ENCODE measurements at places on chromosomes 4 and X. TPM values are rescaled to one million over a fixed set of nuclear protein-coding genes. Genes with fewer than 3 reads are reported as not detected.

DNA sequence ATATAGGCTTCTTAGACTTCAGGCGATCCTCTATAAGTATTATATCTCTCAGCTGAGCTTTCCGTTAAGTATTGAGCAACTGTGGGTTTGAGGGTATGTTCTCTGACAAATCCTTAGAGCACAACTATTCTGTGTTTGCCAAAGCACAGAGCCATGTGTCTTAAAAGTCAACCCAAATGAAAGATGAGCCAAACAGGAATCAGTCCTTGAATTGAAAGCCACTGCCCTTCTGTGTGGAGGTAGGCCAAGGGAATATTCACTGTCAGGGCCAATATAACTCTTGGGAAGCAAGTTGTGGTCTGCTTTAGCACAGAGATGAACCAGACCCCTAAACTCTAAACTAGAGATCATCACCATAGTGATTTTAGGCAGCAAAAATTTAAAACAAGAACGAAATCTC lies 164.0 kb downstream of the STAG2 start:
- H3K36me3 ChIP-seq: no peaks in the 10 kb centered on the region
- H3K27me3 ChIP-seq: no peaks in the 10 kb centered on the region
- H3K4me1 ChIP-seq: no peaks in the 10 kb centered on the region
- no peak for DNase-seq

DNA sequence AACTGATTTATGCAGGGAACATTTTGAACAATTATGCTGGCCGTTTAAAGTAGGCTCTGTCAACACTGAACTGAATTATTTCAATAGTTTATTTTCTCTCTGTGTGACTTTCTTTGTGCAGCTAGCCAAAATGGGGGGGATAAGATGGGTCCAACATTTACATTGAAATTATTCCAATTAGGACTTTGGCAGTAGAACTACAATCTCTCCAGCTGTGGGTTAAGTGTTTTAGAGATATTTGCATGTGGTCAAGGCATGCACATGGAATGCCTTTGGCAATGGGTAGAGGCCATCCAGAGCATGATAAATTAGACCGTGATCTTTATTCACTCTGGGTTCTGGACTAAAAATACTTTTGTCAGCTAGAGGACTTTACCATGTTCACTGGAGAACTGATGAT lies 107.9 kb upstream of the ELOVL6 start:
- no peak for DNase-seq
- H3K4me1 ChIP-seq: no peaks in the 10 kb centered on the region
- H3K36me3 ChIP-seq: no peaks in the 10 kb centered on the region

- H3K4me1 ChIP-seq: no peaks in the 10 kb centered on the region
- no peak overlapping the region for H3K27ac ChIP-seq
- H3K27me3 ChIP-seq: no peaks in the 10 kb centered on the region
- H3K36me3 ChIP-seq: no peaks in the 10 kb centered on the region
- H3K4me3 ChIP-seq: no peak overlapping the region
Measured at GRCh38 chrX:25275159-25275558, 259.4 kb upstream of the ARX start.

DNA sequence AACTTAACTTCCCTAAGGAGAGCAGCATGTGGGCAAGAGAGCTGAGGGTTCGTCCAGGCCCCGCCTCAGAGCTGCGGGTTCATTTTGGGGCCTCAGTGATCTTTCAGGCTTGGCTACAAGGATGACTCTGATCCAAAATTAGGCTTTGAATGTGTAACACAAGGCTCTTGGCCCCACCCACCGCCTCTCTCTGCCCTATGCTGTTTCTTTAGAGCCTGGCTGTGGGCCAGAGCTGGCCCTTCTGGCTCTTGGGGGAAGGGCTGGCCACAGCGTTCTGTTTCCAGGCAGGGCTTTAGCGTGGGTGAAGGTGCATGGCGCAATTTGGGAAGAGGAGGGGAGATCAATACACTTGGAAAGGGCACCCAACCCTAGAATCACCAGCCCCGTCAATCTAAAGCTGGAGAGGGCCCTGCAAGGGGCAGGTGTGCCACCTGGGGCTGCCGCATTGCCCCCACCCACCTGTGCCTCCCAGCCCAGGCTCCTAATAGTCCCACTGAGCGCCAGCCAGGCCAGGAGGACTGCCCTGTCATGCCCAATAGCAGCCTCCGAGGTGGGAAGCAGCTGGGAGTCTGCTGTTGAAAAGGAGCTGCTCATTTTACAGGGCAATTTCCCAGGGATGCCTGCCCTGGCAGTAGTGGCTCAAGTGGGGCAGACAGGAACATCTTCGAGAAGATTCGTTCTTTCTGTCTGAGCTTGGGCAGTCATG lies 84.5 kb upstream of the MAML3 start:
- H3K27ac ChIP-seq: peak overlapping the region; percentile 92
- no peak overlapping the region for H3K4me3 ChIP-seq
- no peaks in the 10 kb centered on the region for H3K27me3 ChIP-seq
- no peaks in the 10 kb centered on the region for H3K36me3 ChIP-seq

GRCh38 chrX:108299101-108299591 lies 139.1 kb downstream of the COL4A6 start:
- DNase-seq: no peak
- peak overlapping the region; percentile 49 for H3K27ac ChIP-seq
- H3K36me3 ChIP-seq: no peaks in the 10 kb centered on the region
- H3K27me3 ChIP-seq: no peaks in the 10 kb centered on the region
- H3K4me1 ChIP-seq: no peaks in the 10 kb centered on the region
- H3K4me3 ChIP-seq: no peak overlapping the region

GRCh38 chr4:134388351-134388750 lies 186.8 kb upstream of the PABPC4L start:
- no peaks in the 10 kb centered on the region for H3K4me1 ChIP-seq
- H3K4me3 ChIP-seq: no peak overlapping the region
- no peaks in the 10 kb centered on the region for H3K36me3 ChIP-seq
- no peak for DNase-seq

DNA sequence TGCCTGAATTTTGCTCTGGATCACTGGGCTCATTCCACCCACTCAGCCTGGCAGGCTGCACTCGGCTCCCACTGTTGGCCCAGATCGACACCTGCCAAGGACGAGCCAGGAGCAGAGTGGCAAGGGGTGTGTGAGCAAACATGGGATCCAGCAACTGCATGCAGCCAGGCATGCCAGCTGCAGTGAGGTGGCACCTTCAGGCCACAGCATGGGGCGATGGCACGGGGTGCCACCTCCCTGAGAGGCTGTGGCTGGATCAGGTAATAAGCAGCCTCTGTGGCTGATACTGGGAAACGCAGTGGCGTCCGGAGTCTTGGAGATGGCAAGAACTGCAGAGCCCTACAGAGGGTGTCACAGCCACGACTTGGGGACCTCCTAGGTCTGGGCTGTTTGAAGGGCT lies 244.5 kb upstream of the FSTL5 start:
- no peak overlapping the region for H3K4me3 ChIP-seq
- H3K4me1 ChIP-seq: no peaks in the 10 kb centered on the region
- H3K27me3 ChIP-seq: no peaks in the 10 kb centered on the region
- H3K36me3 ChIP-seq: no peaks in the 10 kb centered on the region
- no peak for DNase-seq

DNA sequence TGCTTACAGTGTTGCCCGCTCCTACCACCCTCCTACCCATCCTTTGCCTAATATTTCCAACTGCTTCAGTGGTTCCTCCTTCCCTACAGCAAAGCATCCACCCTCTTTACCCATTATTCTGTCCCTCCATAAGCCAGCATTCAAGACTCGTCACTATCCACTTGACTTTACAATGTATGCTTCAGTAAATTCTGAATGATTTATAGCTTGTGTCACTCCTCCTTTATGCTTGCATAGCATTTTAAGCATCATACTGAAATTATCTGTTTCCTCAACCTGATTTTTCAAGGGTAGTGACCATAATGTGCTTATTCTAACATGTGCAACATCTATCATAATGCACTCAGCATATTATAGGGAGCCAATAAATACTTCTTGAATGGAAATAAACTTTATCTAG lies 365.5 kb downstream of the RAB28 start:
- H3K36me3 ChIP-seq: no peaks in the 10 kb centered on the region
- no peaks in the 10 kb centered on the region for H3K27me3 ChIP-seq
- DNase-seq: no peak
- H3K27ac ChIP-seq: no peak overlapping the region

- no peaks in the 10 kb centered on the region for H3K27me3 ChIP-seq
- no peaks in the 10 kb centered on the region for H3K4me1 ChIP-seq
- H3K4me3 ChIP-seq: no peak overlapping the region
Measured at GRCh38 chr4:183441276-183441675, 3.2 kb upstream of the CDKN2AIP start.

Gene LUZP4
- total RNA-seq: not detected

Gene DDX53
- not detected for total RNA-seq
